T-cell (primary cell): ENCODE measurements at places on chromosomes 4 and X. TPM values are rescaled to one million over a fixed set of nuclear protein-coding genes. Genes with fewer than 3 reads are reported as not detected.

Gene GLUD2
- total RNA-seq: 0.29 TPM

Gene KCNIP4
- total RNA-seq: not detected

Gene FGFBP1
- not detected for total RNA-seq

Gene CYTL1
- 1.6 TPM for total RNA-seq

DNA sequence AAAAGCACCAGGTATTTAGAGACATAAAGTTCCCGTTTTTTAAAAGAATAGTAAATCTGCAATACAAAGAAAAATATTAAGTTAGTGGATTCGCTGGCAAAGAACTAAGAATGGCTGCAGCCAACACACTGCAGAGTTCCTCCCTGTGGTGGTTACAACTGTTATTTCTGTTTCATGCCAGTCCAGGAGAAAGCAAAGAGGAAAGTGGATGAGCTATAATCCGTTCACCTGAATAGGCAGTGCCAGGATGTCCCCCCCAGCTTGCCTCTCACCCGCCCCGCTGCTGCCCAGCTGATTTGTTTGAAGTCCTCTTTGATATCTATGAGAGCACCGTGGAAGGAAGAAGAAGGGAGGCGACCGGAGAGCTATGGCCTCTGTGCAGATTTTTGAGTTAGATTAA is 63.9 kb downstream of the PTCHD1 start:
- no peak for DNase-seq
- H3K27ac ChIP-seq: no peak overlapping the region
- H3K4me3 ChIP-seq: no peak overlapping the region
- H3K27me3 ChIP-seq: no peaks in the 10 kb centered on the region
- no peaks in the 10 kb centered on the region for H3K4me1 ChIP-seq

DNA sequence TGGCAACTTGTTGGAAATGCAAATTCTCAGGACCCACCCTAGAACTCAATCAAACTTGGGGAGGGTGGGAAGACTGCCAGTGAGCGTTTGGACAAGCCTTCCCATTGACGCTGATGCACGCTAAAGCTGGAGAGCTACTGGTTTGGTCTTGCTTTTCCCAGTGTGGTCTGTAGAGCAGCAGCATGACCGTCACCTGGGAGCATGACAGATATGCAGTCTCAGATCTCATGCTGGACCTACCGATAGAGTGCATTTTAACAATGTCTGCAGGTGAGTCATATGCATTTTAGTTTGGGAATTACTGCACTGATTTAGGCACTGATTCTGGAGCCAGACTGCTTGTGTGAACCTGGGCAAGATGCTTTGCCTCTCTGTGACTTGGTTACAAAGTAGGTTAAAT is 27.2 kb downstream of the HPF1 start:
- H3K27ac ChIP-seq: no peak overlapping the region
- no peaks in the 10 kb centered on the region for H3K4me1 ChIP-seq

DNA sequence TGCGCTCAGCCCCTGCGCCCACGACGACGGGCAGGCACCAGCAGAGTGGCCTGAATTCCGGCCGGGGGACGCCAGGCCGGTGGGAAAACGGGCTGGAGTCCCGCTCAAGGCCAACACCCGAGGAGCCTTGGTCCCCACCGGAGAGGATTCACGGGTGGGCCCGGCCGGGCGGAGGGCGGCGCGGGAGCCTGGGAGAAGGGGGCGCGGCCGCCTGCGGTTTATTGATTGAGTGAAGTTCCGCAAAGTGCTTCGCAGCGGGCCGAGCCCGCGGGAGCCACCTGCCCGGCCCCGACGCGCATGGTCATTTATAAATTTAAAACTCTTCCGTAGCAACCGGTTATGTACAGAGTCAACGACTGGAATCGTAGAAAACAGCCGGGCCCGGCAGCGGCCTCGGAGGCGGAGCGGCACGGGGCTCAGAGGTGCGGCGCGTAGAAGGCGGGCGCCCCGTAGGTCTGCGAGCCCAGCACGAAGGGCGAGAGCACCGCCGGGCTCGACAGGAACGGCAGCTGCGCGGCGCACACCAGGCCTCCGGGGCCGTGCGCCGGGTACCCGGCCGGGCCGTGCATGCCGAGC is 3.6 kb downstream of the NKX1-1 start:
- no peaks in the 10 kb centered on the region for H3K36me3 ChIP-seq
- no peaks in the 10 kb centered on the region for H3K4me1 ChIP-seq
- no peak overlapping the region for H3K27ac ChIP-seq
- H3K27me3 ChIP-seq: peaks cover 71% of the 10 kb centered on the region
- no peak for DNase-seq

GRCh38 chr4:48470137-48470536 is 13.0 kb upstream of the SLC10A4 start:
- H3K4me1 ChIP-seq: no peaks in the 10 kb centered on the region
- no peak for DNase-seq
- H3K27me3 ChIP-seq: no peaks in the 10 kb centered on the region

GRCh38 chr4:6782147-6782845 is at the start of gene KIAA0232:
Gene KIAA0232, plus strand, starts transcription at chr4:6782727. Its CDS starts 41,727 bp downstream, at chr4:6824454.
- H3K4me1 ChIP-seq: peaks cover 47% of the 10 kb centered on the region
- peaks cover 1% of the 10 kb centered on the region for H3K36me3 ChIP-seq
- H3K4me3 ChIP-seq: peak within 1 kb of the TSS; percentile 77
- H3K27ac ChIP-seq: peak within 1 kb of the TSS; percentile 89
- H3K27me3 ChIP-seq: no peaks in the 10 kb centered on the region

GRCh38 chrX:106932492-106932923 is 12.3 kb downstream of the CLDN2 start:
- H3K4me3 ChIP-seq: no peak overlapping the region
- H3K27ac ChIP-seq: no peak overlapping the region
- H3K27me3 ChIP-seq: no peaks in the 10 kb centered on the region

DNA sequence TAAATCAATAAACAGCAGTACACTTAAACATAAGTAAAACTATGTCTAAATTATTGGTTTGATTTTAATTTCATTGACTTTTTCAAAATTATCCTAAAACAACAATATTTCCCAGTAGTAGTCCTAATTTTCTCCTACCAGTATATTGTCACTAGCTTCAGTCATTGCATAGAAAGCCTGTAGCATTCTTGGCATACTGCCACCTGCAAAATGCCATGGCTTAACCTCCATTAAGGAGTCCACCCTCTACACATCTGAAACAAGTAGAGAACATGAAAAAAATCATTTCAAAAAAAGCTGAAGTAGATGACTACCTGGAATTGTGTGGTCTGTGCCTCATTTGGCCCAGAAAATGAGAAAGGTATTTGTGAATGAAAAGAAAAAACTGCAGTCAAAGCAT is 348.5 kb downstream of the INPP4B start:
- H3K27ac ChIP-seq: no peak overlapping the region
- no peak for DNase-seq
- no peaks in the 10 kb centered on the region for H3K27me3 ChIP-seq
- H3K4me1 ChIP-seq: no peaks in the 10 kb centered on the region

GRCh38 chrX:38798956-38799355 is 2.3 kb upstream of the MID1IP1 start:
- H3K4me3 ChIP-seq: no peak overlapping the region
- H3K27ac ChIP-seq: no peak overlapping the region
- no peak for DNase-seq
- peaks cover 22% of the 10 kb centered on the region for H3K4me1 ChIP-seq
- no peaks in the 10 kb centered on the region for H3K36me3 ChIP-seq

DNA sequence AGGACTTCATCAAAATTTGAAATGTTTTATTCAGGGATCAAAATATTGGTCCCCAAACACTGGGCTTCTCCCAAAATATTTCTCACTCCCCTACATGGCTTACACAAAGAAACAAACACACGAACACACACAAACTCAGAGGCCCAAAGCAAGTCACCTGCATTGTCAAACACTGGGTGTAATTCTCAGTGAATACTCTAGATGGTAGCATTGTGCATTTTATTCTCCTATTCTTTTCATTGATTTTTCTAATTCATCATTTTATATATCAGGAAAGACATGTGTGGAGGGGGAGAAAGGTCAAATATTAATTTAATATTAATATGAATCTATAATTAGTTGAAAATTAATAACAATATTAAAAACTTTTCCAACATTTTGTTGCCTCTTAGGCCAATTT is 72.3 kb upstream of the TNMD start:
- DNase-seq: no peak
- H3K4me1 ChIP-seq: no peaks in the 10 kb centered on the region
- no peak overlapping the region for H3K4me3 ChIP-seq
- H3K27me3 ChIP-seq: no peaks in the 10 kb centered on the region
- no peak overlapping the region for H3K27ac ChIP-seq

GRCh38 chr4:103046416-103047290 is 27.1 kb upstream of the SLC9B1 start:
- H3K27me3 ChIP-seq: no peaks in the 10 kb centered on the region
- DNase-seq: peak; percentile 24
- H3K36me3 ChIP-seq: peaks cover 33% of the 10 kb centered on the region

DNA sequence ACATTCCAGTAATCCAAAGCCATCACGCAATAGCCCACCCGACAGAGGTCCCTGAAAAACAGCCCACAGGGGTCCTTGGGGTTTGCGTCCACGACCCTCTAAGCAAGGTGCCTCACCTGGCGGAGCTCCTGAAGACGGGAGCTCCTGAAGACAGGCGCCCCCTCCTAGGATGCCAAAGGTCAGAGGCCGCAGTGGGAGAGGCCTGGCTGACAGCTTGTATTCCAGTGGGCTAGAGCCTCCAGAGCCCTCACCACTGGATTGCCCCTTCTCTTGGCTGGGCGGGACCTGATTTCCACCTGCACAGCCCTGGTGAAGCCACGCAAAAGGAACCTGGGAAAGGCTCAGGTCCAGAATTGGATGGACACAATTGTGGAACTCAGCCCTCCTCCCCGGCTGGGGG is 29.7 kb upstream of the WFS1 start:
- H3K36me3 ChIP-seq: no peaks in the 10 kb centered on the region
- H3K4me1 ChIP-seq: no peaks in the 10 kb centered on the region
- peaks cover 39% of the 10 kb centered on the region for H3K27me3 ChIP-seq
- no peak overlapping the region for H3K27ac ChIP-seq

GRCh38 chr4:40575846-40576245 is 53.8 kb downstream of the RBM47 start:
- DNase-seq: no peak
- H3K4me3 ChIP-seq: no peak overlapping the region
- H3K27me3 ChIP-seq: no peaks in the 10 kb centered on the region
- H3K27ac ChIP-seq: no peak overlapping the region

DNA sequence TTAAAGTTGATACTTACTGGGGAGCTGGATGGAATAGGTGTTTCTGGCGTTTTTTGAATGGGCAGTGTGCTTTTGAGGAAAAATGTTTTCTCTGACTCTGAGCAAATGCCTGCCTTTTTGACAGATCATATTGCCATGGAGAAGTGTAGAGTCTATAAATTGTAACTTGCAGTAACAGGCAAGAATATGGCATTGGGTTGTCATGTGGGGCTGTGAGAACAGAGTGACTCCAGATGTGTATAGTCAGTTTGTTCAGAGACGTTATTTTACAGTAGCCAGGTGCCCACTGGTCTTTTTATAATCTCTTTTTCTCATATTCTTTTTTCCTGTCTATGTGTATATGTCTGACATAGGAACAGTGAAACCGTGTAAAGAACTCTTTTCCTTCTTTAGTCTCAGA is 40.8 kb downstream of the RAPGEF2 start:
- no peaks in the 10 kb centered on the region for H3K4me1 ChIP-seq
- H3K4me3 ChIP-seq: no peak overlapping the region
- DNase-seq: no peak
- H3K27me3 ChIP-seq: no peaks in the 10 kb centered on the region
- no peak overlapping the region for H3K27ac ChIP-seq
- no peaks in the 10 kb centered on the region for H3K36me3 ChIP-seq
